GM19239 (cell line): ENCODE measurements at places on chromosomes 6 and 20.

GRCh38 chr6:10393544-10394225 is 21.2 kb downstream of the TFAP2A start:
- DNase-seq = no peak

- no peak for DNase-seq
These were observed 66.0 kb downstream of the BACH2 start for GRCh38 chr6:90230548-90231215.

DNA sequence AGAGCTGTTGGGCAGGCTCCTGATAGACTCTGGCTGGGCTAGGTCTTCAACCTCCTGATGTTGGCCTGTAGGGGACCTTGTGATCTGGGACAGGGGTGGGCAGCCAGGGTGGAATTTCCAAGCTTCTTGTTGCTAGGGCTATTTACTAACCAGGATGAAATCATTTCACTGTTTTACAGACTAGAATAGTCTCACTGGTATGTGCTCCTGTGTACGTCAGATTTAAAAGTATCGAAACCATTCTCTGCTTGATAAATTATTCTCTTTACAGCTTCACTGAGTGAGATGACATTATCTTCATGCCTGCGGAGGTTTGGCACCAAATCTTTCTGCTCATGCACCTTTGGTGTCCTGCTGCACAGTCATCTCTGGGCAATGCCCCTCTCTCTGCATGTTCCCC is 10.9 kb downstream of the EDN1 start:
- no peak for DNase-seq

GRCh38 chr6:75532521-75532920 is 38.9 kb upstream of the FILIP1 start:
- no peak for DNase-seq

DNA sequence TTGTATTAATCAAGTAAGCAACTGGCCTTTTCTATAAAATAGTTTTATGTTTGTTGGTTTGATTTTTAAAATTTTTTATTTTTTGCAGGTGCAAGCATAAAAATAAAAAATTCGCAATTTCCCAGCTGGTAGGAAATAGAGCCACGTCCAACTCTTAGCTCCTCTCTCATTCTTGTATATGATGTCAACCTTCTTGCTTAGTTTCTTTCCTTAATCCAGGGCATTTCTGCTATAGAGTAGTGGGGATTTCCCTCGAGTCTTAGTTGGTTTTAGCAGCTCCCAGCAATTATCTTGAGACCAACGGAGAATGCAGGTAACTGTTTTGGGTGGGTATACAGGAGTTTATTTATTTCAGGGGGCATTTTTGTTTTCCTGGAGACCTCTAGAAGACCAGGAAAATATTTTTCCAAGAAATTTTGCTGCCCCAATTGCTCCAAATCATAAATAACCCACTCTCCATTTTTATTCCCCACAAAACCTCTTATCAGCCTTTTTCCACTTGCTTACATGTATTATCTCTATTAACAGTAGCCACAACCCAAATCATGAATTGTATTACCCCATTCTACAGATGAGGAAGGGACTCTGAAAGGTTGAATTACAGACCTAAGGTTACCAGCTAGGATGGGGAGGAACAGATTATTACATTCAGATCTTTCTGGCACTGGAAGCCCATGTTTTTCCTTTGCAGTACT is 18.4 kb downstream of the PHACTR2 start:
- DNase-seq = no peak

DNA sequence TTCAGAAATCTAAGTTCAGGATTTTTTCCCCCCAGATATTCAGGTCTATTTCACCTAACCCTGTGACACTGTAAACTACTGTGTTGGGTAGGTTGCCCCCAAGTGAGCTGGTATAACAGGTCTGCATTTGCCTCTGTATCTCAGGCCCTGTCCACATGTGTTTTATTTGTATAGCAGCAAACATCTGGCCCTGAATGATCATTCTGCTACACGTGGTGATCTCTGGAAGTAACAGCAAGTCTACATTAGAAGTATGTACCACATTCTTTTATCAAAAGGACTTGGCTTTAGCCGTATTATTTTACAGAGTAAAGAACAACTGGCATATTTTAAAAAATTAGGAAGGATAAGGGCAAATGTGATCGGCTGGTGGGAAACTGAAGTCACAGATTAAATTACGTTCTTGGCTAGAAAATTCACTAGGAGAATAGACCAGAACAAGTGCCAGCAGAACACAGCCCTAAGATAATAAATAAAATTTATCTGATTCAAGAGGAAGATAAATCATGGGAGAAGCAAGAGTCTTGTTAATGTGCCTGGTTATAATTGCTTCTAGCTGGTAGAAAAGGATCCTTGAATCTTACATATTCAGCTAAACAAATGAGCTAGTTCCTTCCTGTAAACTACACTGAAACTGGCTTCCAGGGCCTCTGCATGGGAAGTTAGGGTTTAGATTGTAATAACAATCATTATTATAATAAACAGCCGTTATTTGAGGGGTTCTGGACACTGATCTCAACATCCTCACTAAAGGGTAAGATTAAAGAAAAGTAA is 192.1 kb downstream of the SAMD5 start:
- no peak for DNase-seq

GRCh38 chr20:328975-329695 is 3.8 kb downstream of the SOX12 start:
- DNase-seq = no peak

DNA sequence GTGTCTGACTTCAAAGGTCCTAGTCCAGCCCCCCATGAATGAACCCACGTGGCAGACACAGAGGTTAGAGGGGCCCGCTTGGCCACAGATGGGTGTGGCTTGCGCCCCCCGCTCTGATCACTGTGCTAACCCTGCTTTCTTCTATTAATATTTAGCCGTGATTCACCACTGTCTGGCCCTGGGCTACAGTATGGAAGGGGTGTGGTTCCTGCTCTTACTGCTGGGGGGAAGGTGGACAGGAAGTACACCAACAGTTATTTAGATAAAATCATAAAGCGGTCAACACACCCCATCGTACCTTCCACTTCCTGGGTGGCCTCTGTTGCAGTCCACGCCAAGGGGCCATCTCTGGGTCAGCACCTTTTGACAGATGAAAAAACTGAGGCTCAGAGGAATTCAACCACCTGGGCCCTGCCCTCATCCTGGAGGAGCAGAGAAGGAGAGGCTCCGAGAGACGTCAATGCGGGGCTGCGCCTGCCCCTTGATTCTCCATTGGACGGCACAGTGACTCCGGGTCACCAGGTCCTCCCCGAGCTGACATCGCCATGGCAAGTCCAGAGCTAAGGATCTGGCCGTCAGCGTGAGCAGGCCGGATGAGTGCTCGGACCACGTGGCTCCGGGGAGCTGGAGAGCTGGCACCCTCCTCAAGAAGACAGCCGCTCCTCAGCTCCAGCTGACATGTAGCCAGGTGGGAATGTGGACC is 206.3 kb downstream of the PREX1 start:
- DNase-seq = no peak

- DNase-seq = no peak
These were observed 1.2 kb downstream of the NCOA5 start for GRCh38 chr20:46088409-46089166.

- no peak for DNase-seq
These were observed 981.3 kb upstream of the FLRT3 start for GRCh38 chr20:15318682-15319081.

- no peak for DNase-seq
These were observed 45.0 kb upstream of the SMOC2 start for GRCh38 chr6:168395983-168396382.

DNA sequence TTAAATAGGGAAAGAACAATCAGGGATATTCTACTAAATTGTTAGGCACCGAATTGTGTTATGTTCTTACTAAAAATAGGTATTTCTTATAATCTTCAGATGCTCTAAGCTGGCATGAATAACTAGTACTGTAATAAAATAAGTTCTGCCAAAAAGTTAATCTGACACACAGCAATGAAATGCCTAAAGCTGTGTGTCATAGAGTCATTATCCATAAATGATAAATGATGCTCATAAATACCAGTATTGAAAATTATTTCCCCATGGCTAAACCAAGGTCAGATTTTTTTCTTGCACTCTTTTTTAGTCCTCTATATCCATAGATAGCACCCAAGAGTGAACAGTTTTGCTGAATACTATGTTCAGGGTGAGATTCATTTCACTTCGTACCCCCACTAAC is 11.7 kb upstream of the PRIM2 start:
- no peak for DNase-seq

GRCh38 chr20:44034451-44034850 is 119.8 kb downstream of the TOX2 start:
- no peak for DNase-seq

DNA sequence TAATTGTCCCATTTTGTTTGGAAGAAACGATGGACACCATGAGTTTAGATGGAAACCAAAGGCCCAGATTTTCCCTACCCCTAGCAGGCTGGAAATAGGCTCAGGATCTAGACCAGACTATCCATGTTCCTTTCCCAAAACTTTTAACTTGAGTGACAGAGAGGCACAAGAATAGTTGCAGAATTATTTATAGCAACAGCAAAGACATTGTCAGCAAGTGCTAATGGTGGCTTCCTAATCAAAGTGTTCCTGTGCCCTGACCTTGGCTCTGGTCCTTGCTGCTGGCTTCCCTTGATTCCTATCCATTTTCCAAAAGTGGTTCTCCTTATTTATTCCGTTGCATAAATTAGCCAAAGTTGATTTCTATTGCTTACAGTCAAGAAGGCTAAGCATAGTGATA is 103.1 kb downstream of the RNGTT start:
- no peak for DNase-seq

DNA sequence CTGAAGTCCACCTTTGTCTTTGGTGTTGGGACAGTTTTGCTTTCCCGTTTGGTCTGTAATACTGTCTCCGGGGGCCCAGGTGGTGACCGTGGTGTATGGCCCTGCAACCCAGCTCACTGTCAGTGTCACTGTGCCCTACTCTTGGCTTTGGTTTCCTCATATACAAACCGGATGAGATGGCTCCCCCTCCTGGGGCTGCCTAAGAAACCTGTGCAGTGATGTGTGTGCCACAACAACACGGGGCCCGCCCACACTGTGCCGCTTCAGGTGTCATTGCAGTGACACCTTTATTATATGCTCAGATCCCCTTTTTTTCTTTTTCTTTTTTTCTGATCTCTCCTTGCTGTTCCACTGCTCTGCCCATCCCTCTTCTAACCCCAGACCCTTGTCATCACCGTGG is 73.9 kb downstream of the RAMACL start:
- peak; percentile 28 for DNase-seq

- DNase-seq = no peak
These were observed 833.2 kb downstream of the MAFB start for GRCh38 chr20:39855799-39856198.

- DNase-seq = no peak
These were observed 151.4 kb downstream of the BCAS1 start for GRCh38 chr20:53918949-53919361.

- DNase-seq = no peak
These were observed 49.5 kb downstream of the ADTRP start for GRCh38 chr6:11729076-11729475.

- DNase-seq = no peak
These were observed 104.9 kb upstream of the FOXA2 start for GRCh38 chr20:22689266-22689665.

DNA sequence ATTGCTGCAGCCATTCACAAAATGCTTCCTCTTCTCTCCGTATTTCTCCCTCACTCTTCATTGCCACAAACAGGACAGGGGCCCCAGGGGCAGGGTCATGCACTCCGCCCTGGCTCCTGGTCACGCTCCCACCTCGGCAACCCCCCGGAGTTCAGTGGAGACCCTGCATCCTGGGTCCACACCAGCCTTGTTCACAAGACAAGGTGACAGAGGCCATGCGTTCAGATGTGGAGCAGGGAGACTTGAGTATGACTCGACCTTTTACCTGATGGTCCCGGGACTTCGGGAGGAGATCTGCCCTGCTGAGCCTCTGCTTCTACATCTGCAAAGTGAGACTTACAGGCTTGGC is 49.4 kb downstream of the ANKRD60 start:
- no peak for DNase-seq

- DNase-seq = no peak
These were observed 1.9 kb upstream of the IGF2R start for GRCh38 chr6:159966981-159967380.

DNA sequence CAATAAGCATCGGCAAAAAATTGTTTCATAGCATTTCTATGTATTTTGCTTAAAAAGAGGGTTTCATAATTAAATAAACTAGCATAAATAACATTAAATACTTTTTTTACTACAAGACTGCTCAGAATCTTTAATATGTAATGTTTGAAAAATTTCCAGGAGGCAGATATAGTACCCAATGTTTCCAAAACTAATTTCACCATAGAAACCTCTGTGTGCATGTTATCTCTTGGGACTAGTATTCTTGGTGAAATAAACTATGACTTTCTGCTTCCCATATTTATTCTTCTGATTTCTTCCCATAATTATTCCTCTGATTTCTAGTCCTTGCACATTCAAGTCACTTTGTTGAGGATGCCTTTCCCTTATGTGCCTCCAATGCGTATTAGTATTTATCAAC is 94.5 kb downstream of the PTPRK start:
- DNase-seq = no peak

- DNase-seq = no peak
These were observed 58.2 kb downstream of the SMOC2 start for GRCh38 chr6:168499045-168499650.

- no peak for DNase-seq
These were observed 215.0 kb upstream of the HSF2 start for GRCh38 chr6:122184401-122184827.

GRCh38 chr6:32177183-32177787 is 920 bp upstream of the RNF5 start:
- DNase-seq = no peak

DNA sequence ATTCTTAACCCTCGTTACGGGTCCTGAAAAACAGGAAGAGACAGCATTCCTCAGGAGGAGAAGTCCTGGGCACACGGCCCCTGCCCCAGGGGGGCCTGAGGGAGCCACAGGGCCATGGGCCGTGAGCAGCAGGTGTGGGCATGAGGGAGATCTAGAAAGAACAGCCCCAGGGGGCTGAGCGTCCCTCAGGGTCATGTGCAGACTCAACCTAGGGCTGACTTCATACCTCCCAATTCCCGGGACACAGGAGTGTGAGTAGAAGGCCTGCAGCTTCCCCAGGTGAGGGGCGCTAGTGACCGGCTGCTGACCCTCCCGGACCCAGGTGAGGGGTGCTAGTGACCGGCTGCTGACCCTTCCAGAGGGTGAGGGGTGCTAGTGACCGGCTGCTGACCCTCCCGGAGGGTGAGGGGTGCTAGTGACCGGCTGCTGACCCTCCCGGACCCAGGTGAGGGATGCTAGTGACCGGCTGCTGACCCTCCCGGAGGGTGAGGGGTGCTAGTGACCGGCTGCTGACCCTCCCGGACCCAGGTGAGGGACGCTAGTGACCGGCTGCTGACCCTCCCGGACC is 35.1 kb downstream of the FRMD1 start:
- no peak for DNase-seq

- DNase-seq = no peak
These were observed 216.6 kb upstream of the UFL1 start for GRCh38 chr6:96304997-96305396.

- DNase-seq = no peak
These were observed 50.9 kb upstream of the DUSP22 start for GRCh38 chr6:241336-241865.

GRCh38 chr6:167401525-167402194 is 76.8 kb downstream of the TTLL2 start:
- DNase-seq = no peak
